NCI-H446 (cell line): ENCODE measurements at places on chromosomes 12 and 14.

GRCh38 chr12:99146185-99146584 is 501.1 kb downstream of the APAF1 start:
- no peak for DNase-seq

DNA sequence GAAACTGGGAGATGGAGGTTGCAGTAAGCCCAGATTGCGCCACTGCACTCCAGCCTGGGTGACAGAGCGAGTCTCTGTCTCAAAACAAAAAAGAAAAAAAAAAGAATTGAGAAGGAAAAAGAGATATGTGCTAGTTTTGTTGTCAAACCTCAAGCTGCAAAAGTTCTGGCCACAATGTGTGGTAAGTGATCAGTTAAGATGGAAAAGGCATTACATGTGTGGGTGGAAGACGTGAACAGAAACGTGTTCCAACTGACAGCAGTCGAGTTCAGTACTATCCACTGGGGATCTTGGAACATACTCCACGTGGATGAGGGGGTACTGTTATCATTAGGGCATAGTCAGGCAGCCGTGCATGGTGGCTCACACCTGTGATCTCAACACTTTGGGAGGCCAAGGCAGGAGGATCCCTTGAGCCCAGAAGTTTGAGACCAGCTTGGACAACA is 17.3 kb downstream of the GPR68 start:
- no peak for DNase-seq

GRCh38 chr14:84610086-84610485 is 919.9 kb upstream of the FLRT2 start:
- no peak for DNase-seq

DNA sequence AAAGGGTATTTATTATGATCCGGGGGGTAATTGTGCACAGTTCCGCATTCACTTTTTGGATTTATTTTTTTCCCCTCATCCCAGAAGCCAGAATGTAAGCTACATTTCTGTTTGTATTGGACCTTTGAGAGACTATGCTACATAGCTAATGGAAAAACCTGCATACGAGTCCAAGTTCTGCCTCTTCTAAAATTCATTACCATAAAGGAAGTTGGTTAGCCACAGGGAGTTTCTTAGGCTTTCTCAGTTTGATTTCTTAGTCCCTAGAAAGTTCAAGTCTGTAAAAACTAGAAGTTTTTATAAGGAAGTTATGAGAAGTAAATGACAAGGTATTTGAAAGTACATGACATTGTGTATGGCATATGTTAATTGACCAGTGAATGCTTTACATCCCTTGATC is 138.7 kb downstream of the PDE3A start:
- DNase-seq = no peak

DNA sequence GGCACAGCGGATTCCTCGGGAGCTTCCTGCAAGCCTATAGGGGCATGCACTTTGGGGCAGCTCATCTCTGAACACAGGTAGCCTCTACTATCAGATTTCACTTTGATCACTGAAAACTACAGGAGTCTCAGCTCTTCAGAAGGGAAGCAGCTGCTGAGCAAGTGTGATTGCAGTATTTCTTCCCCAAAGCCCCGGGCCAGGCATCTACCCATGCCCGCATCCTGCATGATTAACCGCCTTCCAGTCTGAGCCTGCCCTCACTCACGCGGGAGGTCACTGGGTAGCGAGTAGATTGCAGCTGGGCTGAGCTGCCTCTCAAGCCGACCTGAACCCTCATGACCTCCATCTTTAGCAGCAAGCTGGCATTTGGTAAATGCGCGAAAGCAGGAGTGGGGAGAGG is 334.7 kb downstream of the DPF3 start:
- DNase-seq = no peak

- DNase-seq = no peak
Measured at GRCh38 chr14:88940671-88941070, 116.2 kb downstream of the TTC8 start.

DNA sequence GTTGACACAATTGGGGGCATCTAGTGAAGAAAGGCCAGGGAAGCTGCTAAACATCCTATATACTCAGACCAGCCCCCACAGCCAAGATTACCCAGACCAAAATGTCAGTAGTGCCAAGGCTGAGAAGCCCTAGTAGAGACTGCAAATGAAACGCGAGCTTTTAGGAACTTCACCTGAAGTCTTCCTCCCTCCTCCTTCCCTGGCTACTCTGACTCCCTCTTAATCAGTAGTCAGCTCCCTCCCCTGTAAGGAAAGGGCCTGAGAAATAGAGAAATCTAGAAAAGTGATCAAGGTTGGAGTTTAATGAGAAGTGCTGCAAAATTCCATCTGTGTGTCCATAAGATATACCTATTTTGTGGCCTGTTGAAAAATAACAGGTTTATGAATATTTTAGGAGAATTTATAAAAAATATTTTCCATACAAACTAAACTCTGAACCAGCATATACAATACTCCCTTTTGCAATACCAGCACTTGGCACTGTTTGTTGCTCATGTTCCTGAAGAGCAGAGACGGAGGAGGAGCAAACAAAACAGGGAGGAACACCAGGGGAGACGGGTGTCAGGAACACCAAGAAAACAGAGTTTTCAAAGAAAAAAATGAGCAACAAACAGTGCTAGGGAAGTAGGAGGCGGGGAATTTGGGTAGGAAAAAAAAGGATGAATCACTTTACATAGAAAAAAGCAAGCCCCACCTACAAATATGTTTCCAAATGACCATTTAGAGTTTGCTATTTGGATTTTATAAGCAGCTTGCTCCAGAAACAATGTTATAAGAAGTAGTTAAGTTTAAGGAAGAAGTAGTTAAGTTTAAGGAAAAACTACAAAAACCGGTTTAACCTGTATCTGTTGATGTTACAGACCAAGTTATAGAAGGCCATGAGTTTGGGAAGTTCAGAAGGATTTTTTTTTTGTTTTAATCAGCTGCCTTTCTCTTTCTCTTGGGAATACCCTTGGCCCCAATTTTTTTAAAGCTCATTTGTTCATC is 282.1 kb upstream of the GRIP1 start:
- DNase-seq = no peak

DNA sequence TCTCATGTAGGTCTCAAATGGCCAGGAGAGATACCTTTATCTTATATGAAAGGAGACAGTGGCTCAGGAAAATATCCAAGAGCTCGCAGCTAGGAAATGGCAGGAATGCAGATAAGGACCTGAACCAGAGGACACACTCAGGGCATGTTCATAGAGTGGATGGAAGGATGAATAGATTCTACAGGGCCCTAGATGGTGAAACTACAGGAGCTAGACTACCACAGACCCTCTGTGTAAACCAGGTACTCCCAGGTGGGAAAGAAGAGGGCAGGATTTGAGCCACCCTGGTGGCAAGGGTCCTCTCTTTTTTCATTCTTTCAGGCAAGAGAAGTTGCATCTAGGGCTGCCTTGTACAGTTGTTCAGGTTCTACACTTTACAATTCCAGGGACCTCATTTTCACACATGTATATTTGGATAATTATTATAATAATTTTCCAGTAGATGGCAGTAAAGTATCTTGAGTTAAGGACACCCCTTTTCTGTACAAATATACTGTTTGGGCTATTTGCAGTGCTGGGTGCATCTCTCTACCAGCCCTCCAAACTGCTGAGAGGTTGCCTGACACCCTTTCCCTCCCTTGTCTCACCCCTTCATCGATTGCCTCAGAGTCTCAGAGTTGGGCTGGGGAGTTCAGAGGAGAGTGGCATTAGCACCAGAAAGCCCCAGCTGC is 10.5 kb upstream of the ZDHHC22 start:
- peak; percentile 59 for DNase-seq

- DNase-seq = no peak
Measured at GRCh38 chr14:42884100-42884499, 1277.4 kb downstream of the LRFN5 start.

DNA sequence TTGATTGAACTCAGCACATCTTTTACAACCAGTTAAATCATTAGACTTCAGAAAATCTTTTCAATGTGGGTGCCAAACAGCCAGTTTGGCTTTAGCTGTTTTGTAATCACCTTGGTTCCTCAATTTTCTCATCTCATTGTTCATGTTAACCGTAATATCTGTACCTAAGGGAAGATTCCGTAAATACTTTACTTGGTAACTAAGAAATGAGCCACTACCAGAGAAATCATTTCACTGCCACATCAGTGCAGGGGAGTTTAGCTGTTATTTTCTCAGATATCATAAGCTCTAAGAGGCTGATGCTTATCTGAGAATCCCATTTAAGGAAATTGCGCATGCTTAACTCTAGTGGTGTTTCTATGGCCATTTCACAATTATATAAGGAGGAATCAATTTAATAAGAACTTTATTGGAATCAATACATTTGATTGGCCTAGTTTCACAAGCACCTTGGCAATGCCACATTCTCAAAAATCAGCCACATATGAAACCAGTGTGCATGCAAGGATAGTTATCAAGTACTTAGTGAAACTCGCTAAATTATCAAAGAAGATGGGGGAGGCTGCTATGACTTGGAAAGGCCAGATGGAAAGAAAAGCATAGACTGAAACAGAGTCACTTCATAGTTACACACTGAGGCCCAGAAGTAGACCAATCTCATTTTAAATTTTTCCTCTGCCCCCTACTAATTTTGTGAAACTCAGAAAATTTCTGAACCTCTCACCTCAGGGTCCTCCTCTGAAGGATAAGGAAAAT is 28.1 kb upstream of the IL22 start:
- DNase-seq = no peak

GRCh38 chr14:38419579-38419978 is 163.7 kb upstream of the CLEC14A start:
- no peak for DNase-seq

DNA sequence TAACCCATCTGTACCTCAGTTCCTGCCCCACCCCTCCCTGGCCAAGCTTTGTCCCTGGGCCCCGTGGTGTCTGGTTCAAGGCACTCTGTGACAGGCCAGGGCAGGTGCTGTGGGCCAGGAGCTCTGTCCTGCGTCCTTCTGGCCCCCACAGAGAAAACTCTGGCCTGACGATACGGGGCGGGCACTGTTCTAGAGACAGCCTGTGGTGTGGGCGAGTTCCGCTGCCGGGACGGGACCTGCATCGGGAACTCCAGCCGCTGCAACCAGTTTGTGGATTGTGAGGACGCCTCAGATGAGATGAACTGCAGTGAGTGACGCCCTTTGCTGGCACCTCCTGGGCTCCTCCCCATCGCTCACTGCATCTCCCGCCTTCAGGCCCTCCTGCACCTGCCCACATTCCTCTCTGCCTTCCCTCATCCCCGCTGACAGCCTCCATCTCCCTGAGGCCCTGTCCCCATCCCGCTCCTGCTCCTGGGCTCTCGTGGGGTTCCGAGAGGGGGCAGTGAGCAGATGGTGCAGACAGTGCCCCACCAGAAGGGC is 22.8 kb upstream of the NXPH4 start:
- no peak for DNase-seq

DNA sequence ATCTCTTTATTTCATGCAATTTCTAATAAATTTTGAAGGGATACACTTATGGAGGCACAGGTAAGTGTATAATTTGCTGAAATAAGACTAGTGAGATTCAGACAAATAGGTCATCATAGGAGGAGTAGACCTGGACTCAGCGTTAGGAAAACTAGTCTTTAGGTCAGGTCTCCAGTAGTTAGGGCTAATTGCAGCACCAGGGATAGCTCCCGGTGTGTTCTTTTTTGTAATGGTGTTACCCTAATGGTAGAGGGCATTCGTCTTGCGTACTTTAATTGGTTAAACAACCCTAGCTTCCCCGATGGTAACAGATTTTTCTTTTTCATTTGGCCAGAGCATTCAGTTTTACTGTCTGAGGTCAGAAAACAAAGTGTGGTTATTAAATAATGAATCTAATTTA is 64.9 kb downstream of the ARID2 start:
- DNase-seq = no peak
